ENCODE measurements at places on chromosomes 11 and 22. TPM values are rescaled to one million over a fixed set of nuclear protein-coding genes. Genes with fewer than 3 reads are reported as not detected.

Gene SPON1
- total RNA-seq = 13.3 TPM

Gene MMP8
- not detected for total RNA-seq

Gene OR52I2
- total RNA-seq = not detected

Gene SULT4A1
- 2.2 TPM for total RNA-seq

Gene SEPTIN3
- 3.9 TPM for total RNA-seq

Gene ADM2
- total RNA-seq = 0.39 TPM

Gene PDE2A
- total RNA-seq = 0.92 TPM

Gene B3GAT1
- 1.5 TPM for total RNA-seq

Gene PRG3
- total RNA-seq = not detected

Gene KDELR3
- total RNA-seq = 19.7 TPM

Data from cardiac muscle cell (in vitro differentiated cells and primary cell).